Spleen (tissue), 13 donors: ENCODE measurements at places on chromosomes 3 and 15. TPM values are rescaled to one million over a fixed set of nuclear protein-coding genes. Genes with fewer than 3 reads are reported as not detected.

DNA sequence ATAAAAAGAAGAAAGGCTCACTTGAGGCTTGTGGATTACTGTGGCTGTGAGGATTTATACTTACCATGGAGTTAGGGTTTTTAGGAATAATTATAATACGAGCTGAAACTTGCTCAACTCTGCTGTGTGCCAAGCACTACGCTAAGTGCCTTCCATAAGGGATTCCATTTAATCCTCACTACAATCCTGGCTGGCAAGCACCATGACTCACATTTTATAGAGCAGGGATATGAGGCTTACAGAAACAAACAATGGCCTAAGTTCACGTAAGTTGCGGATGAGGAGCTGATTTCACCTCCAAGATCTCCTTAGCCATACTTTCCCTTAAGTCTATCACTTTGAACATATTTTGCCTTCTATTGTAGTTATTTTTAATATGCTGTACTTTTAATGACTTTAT lies 43.9 kb upstream of the ARL8B start:
- no peak for DNase-seq

DNA sequence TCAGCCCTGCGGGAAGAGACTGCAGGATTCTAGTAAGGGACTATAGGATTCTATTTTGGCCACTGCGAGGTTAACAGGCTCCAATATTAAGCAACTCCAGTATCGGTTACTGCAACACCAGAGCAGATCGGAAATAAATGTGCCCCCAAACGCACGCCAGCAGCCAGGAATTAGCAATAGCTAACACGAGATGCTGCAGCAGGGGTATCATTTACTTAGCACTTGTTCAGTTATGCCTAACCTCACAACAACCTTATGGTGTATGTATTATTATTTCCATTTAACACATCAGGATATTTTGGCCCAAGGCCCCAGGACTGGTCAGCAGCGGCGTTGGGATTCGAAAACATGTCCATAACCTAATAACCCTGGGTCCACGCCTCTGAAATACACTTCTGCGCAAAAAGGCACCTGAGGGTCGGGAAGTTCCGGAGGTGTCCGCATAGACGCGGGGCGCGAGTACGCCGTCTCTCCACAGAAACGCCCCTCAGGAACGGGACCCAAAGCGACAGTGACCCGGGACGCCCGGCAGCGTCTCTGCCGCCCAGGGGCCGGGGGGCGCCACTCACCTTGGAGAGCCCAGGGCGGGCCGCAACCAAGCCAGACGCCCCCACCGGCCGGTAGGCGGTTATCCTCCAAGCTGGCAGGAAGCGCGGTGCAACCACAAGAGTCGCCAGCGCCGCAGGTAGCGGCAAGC lies 681 bp downstream of the PIK3CB start:
- DNase-seq: no peak

GRCh38 chr3:128235207-128235926 lies 82.1 kb downstream of the EEFSEC start:
- no peak for DNase-seq

- DNase-seq: no peak
These were observed 87.1 kb downstream of the LPP start for GRCh38 chr3:188241072-188241471.

DNA sequence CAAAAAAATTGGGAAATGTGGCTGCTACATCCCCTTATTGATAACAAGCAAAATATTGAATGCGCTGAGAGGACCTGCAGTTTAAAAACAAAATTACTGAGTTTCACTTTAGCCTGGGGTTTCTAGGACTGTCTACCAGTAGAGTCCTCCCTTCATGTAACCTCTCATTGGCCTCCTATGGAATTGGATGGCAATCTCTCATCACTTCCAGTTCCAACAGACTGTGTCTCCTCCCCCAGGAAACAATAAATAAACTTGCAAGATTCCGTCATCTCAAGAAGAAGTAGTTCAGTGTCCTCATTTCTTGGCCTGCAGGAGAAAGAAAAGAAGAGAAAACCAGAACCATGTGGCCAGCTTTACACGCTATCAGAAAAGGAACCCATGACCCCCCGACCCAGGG lies 123.8 kb downstream of the TLE3 start:
- DNase-seq: no peak

DNA sequence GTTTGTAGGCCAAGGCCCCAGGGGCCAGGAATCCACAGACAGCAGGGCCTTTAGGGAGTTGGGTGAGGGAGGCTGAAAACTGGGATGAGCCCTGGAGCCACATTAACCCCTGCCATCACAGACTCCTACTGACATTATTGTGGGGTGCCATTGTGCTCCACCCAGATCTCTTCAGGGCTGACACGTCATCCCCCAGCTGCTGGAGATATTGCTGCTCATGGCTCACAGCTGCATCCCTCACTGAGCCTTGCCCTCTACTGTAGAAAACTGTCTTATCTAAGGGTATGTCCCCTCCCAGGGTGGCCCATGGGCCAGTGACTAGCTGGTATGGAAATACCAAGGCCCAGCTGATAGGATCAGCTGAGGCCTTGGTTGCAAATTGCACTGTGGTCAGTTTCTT lies 87.3 kb upstream of the PRR23C start:
- DNase-seq: no peak

DNA sequence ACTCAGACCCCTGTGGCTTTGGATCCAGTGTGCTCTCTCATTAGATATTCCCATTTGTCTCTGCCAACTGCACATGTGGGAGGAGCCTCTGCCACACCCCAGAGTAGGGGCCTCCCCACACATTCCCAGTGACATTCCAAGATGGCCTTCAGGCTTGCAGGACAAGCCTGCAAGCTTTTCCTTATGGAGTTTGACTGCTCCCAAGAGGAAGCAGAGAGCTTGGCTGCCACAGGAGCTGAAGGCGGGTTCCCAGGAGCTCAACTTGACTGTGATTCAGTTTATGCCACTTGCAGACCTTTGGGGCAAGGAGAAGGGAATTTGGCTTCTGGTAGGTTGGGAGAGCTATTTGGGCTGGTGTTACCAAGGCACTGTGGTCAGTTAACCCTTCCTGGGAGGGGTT lies 22.5 kb upstream of the EPHB1 start:
- DNase-seq: no peak

- no peak for DNase-seq
These were observed 85.0 kb downstream of the TGFBR2 start for GRCh38 chr3:30691249-30691880.

- no peak for DNase-seq
These were observed 15.4 kb downstream of the MYH15 start for GRCh38 chr3:108494906-108495531.

DNA sequence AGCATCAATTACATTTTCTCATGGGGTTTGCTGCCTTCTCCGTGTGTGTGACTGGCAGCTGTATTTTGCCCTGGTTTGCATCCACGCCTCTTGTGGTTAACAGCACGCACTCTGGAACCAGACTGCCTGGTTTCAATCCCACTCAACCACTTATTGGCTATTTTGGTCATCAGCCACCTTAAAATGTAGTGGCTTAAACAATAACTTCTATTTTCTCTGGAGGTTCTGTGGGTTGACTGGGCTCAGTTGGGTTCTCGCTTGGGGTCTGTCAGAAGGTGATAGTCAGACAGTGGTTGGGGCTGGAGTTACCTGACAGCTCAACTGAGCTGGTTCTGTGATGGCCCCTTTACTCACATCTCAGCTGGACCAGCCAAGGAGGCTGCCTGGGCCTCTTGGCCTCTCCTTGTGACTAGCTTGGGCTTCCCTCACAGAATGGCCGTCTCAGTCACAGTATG lies 36.8 kb downstream of the EHD4 start:
- no peak for DNase-seq

GRCh38 chr15:100193277-100193860 lies 148.4 kb downstream of the ADAMTS17 start:
- peak; percentile 54 for DNase-seq

DNA sequence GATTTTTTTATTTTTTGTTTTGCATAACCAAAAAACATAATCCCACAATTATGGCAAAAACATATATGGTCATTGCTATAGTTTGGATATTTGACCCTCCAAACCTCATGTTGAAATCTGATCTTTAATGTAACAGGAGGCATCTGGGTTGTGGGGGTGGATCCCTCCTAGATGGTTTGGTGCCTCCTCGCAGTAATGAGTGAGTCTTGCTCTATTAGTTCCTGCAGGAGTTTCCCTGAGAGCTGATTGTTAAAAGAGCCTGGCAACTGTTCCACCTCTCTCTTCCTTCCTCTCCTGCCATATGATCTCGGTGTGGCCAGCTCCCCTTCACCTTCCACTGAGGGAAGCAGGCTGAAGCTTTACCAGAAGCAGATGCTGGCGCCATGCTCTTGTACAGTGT lies 33.2 kb upstream of the TRIM59 start:
- DNase-seq: no peak

DNA sequence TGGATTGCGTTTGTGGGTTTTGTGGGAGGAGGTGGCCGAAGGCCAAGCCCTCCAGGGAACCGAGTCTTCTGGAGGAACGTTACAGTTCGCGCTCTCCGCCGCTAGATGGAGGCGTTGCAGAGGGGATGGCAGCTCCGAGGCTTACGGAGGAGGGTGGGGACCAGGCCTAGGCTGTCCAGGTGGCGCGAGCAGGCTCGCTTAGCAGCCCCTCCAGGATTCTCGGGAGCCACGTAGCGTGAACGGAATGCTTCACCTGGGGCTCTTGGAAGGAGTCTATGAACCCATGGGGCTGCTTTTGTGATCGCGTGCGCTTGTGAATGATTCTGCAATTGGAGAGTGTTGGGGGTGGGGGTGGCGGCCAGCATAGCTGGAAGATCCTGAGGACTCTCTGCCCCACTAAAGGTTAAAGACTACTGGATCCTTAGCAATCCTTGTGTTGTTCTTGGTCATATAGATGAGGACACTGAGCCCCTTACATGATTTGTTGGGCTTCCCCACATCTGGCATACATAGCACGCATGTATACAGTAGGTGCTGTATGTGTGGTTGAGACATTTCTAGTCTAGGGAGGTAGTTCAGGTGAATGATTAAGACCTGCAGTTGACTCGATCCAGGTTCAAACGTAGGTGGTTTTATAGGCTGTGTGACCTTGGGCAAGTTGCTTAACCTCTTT lies 25.7 kb downstream of the FAM3D start:
- peak; percentile 89 for DNase-seq

DNA sequence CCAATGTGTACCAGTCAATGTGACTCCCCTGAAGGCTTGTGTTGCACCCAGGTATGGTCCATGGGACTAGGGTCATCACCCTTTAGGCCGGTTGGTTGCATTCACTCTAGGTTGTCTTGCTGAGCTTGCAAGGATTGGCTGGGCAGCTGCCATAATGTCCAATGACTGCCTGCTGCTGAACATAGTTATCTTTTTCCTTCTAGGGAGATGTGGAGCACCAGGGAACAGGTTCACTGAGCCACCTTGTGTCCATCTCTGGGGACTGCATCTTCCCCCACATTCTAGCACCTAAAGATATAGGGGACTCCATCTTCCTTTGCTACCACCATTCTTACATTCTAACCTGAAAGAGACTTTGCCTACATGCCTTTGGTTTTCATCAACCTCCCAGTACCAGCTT lies 580.4 kb upstream of the TBL1XR1 start:
- peak; percentile 73 for DNase-seq

DNA sequence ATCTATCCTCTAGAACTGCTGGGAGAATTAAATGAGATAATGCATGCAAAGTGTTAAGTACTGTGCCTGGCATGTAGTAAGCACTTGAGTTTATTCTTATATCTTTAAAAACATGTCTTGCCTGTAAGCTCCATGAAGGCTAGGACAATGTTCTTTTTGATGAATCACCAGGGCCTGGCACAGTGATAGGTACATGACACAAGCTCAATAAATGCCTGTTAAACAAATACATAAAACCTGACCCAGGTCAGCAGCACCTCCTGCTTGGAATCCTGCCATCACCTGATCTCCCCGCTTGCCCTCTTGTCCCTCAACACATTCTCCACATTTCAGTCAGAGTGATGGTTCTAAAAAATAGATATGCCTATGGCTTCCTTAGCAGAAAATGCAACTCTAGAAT lies 186.8 kb downstream of the CHST2 start:
- DNase-seq: no peak

DNA sequence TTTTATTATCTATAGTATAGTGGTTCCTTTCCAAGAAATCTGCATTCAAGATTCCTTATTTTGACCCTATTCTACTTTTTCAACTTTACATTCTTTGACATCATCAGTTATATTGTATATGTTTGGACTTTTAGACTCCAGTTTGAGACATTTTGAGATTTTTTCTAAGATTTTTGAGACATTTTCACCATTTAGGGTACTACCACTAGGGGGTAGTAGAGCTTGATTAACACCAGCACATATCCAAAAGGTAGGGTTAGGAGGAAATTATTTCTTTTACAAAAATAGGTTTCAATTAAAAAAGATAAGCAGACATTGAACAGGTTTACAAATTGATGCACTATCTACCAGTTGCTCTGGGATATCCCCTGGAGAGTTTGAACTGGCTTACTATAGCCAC lies 262.5 kb downstream of the SCAPER start:
- DNase-seq: no peak

DNA sequence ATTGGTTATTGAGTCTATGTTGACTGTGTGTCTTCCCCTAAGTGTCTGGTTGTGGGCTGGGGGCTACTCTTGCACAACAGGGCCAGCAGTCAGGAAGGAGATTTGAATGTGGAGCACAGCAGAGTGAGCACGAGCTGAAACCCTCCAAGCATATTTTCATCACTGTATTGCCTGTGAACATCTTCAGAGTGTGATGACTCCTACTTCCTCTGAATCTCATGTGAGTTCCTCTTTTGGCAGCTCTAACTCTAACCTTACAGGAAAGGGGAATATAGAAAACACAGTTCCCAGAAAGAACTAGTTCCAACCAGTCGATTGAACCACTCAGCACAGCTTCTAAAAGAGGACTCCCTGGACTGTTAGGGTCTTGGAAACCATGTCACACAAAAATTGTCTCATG lies 211.6 kb downstream of the RAP2B start:
- no peak for DNase-seq

GRCh38 chr15:91099995-91100813 lies at the start of gene SV2B:
TSS of gene SV2B (plus strand) at chr15:91100257. CDS start at chr15:91226264, 126,007 bp downstream.
- DNase-seq: peak; percentile 80

GRCh38 chr3:77102951-77103769 lies 63.3 kb downstream of the ROBO2 start:
- DNase-seq: no peak

DNA sequence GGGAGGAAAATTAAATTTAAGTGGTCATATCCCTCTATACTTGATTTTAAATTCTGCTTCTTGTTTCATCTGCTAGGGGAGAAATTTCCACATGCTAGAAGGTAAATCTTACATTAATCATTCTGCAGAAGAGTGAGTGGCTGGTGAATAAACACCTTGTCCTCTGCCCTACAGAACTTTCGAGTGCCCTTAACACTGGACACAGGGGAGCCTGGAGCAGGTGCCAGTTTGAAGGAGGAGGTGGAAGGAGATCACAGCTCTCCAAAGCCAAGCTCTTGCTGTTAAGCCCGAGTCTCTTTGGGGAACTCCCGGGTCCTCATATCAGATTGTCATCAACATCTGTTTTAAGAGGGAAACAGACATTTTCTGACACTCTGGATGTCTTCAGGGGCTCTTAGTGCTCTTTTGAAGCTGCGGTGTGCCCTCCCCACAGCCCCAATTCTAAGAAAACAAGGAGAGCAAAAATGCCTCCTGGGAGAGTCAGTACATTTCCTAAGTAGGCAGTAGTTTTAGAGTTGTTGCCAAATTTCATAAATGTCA lies 31.3 kb downstream of the LAMP3 start:
- no peak for DNase-seq

- DNase-seq: no peak
These were observed 75.1 kb upstream of the OSTN start for GRCh38 chr3:191123946-191124345.

The C3orf85 gene
- not detected for polyA plus RNA-seq
